Fibroblast of skin of right quadriceps (primary cell): ENCODE measurements at places on chromosomes 13 and 19.

DNA sequence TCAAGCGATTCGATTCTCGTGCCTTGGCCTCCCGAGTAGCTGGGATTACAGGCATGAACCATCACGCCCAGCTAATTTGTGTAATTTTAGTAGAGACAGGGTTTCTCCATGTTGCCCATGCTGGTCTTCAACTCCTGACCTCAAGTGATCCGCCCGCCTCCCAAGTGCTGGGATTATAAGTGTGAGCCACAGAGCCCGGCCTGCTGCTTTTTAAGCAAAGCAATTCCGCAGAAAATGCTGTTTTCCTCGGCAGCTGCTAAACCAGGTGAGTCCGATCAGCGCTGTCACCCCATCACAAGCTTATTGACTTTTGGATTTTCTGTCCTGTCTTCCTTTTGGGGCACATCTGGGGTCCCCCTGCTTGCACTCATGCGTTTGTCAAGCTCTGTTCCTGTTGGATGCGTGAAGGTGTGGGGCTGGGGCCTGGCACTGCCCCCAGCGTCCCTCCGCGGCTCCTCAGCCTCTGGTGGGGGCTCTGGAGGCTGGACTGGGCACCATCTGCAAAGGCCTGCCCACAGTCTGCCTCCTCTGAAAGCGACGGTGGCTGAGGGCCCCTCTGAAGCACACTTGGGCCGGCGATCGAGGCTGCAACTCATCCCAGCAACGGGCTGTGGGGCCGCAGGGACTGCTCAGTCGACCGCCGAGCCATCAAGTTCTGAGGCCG is 25.7 kb downstream of the CEBPG start:
- DNase-seq: no peak

DNA sequence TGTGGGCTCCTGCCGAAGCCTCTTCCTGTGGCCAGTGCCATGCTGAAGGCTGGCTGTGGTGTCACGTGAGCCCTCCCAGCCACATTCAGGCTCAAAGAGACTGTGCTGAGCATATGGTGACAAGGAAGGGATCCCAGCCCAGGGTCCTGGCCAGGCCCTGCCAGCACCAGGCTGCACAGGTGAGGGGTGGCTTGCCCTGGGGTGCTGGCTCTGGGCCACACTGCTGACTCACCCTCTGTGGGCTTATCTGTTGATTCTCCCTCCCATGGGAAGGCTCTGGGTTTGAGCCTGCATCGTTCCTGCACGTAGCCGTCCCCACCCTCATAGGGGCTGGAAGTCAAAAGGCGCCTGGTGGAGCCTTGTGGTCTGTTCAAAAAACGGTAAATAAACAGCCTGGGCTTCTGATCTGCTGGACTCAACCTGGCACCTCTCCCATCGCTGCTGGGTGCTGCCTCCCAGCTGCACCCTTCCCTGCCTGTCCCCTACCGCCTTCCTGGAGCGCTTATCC is 31.1 kb downstream of the DNM2 start:
- peak; percentile 13 for DNase-seq

- no peak for DNase-seq
Measured at GRCh38 chr19:43880483-43880882, 53.4 kb downstream of the ZNF283 start.

DNA sequence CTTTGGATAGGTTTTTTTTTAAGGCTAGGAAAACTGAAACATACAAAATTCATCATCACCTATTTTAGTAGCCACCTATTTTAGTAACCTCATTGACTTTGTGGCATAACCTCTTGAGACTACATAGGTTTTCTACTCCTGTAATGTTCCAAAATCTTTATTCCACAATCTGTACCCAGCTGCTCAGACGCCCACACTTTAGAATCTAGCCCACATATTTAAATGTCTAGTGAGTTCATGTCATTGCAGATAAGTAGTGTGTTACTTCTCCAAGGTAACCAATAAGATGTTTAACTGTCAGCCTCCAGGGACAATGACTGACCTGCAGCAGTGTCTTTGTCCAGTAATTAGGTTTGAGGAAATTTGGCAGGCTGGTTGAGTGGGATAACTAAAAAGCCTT is 330.2 kb downstream of the MZT1 start:
- DNase-seq: no peak

DNA sequence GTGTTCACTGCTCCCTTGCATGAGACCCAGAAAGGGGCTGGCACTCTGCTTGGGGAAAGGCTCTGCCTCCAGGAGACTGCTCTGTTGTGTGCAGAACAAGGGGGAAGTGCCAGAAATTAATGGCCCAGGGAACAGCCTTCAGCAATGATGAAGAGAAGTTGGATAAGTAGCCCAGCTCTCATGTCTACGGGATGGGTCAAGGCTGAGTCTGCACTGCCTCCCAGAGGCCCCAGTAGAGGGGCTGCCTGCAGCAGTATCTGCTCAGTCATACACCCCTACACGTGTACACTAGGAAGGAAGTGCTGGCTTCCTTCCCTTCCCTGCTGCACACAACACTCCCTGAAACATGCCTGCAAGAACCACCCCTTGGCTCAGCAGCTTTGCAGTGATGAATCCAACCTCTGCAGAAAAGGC is 54.6 kb upstream of the URI1 start:
- DNase-seq: peak; percentile 16

DNA sequence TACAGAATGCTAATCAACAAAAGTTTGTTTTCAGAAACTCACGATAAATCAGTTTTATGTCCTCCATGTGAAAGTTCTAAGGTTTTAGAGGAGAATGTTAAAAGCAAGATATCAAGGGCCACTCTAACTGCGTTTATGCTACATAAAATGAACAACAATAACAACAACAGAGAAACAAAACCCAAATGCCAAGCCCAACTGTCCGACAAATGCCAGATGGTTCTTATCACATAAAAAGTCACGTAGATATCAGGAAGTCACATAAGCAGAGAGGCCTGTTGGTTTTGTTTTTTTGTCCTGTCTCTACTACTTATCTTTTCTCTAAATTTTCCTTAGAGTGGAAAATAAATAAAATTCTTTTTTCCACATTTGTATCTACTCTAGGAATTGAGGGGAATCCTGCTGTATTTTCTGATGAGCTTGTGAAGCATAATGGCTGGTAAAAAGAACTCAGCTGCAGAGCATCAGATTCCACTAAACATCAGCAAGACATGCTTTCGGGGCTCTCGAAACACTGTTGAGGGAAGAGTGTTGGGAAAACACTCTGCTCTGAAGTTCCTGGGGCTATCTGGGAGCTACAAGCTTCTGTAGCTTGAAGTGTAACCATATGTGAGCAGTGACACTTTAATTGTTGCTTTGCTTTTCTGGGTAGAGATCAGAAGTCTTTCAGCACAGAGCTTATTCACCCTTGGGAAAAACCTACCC is 110.1 kb downstream of the SLAIN1 start:
- no peak for DNase-seq

- peak; percentile 61 for DNase-seq
Measured at GRCh38 chr13:25963674-25964073, 88.1 kb downstream of the SHISA2 start.

GRCh38 chr13:95247171-95247570 is 54.1 kb downstream of the ABCC4 start:
- DNase-seq: no peak

DNA sequence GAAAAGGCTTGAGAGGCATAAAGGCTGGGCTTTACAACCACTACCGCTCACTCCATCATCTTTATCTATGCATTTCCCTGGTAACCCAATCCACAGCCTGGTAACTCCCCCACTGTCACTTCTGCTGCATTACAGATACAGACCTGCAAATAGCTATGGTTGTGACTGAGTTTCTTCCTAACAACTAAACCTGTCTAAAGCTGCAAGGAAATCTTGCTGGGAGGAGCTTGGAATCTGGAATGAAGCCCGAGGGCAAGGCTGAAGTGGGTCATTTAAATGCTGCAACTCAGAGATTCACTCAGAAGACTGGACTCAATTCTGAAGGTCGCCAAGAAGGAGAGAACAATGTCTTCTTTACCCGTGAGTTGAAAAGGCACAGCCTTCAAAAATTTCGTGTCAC is at the start of gene LGALS13:
TSS of gene LGALS13 (plus strand) at position 301 of the 400 bp plus-strand sequence. CDS start at position 346, 45 bp downstream.
- DNase-seq: no peak

DNA sequence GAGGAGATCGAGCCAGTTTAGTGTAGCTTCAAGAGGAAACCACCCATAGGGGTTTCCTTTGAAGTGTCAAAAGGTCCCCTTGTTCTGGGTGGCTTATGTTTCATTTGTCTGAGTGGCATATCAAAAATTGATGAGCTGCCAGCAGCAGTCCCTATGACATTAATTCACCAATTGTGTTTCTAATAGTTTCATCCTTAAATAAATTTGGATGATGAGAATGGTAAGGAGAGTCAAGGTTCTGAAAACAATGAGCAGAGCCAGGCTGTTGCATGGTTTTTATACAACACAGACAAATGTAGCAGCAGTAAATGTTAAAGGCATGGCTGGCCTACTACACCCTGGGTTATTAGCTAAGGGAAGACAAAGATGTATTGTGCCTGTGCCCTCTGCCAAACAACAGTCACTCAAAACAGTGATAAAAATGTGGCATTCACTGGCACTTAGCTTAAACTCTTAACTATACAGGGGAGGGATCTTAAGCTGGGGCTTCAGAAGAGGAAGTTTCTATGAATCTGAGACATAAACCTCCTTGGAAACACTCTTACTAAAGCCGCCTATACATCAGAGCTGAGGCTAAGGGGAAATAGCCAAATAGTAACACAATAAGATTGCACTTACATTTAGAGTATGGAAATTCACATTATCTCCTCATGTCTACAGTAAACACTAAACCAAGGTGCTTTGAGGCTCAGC is 200.5 kb downstream of the POU4F1 start:
- no peak for DNase-seq

- no peak for DNase-seq
Measured at GRCh38 chr19:39846678-39847486, 703 bp upstream of the FBL start.

DNA sequence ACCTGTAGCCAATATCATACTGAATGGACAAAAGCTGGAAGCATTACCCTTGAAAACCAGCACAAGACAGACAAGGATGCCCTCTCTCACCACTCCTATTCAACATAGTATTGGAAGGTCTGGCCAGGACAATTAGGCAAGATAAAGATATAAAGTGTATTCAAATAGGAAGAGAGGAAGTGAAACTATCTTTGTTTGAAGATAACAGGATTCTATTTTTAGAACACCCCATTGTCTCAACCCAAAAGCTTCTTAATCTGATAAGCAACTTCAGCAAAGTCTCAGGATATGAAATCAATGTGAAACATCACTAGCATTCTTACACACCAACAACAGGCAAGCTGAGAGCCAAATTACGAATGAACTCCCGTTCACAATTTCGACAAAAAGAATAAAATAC is 17.8 kb upstream of the CCNA1 start:
- no peak for DNase-seq

- no peak for DNase-seq
Measured at GRCh38 chr13:105960326-105960725, 575.1 kb downstream of the EFNB2 start.
